Brain pericyte (primary cell): ENCODE measurements at places on chromosomes 11 and 22.

- no peak for DNase-seq
Observed at GRCh38 chr11:12792590-12792989, 118.4 kb downstream of the TEAD1 start.

GRCh38 chr11:19821412-19821875 lies 108.8 kb downstream of the NAV2 start:
- DNase-seq: no peak

GRCh38 chr11:117180661-117181585 lies 2.4 kb downstream of the SIDT2 start:
- peak; percentile 39 for DNase-seq

DNA sequence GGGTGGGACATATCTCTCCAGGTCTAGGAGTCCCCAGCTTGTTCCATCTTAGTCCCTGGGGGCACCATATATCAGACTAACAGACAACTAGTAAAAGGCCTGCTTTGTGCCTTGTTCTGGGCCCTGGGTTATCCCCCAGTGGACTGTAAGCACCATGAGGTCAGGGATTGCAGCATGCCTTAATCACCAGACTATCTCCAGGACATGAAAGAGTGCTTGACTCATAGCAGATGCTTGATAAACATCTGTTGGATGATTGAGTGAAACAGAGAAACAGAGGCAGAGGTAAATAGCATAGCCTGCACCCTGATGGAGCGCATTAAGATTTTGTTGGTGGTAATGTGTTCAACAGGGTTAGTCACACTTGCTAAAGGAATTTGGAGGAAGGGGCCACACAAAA lies 94.1 kb downstream of the MICAL2 start:
- DNase-seq: no peak

DNA sequence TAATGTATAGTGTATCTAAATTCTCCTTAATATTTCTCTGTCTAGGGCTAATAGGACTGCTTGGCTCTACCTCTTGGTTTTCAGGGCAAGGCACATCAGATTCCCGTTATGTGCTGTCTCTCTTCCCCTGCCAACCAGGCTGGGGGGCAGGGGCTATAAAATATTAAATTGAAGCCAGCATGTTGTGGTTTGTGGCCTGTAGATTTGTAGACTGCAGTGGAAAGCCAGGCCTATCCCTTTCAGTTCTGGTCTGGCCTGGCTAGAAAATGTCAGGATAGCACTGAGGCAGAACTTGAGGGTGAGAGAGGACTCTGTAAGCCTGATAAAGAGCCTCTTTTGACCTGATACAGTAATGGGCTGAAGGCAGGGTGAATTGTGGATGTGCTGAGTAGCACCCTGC lies 14.4 kb upstream of the GRK2 start:
- no peak for DNase-seq

DNA sequence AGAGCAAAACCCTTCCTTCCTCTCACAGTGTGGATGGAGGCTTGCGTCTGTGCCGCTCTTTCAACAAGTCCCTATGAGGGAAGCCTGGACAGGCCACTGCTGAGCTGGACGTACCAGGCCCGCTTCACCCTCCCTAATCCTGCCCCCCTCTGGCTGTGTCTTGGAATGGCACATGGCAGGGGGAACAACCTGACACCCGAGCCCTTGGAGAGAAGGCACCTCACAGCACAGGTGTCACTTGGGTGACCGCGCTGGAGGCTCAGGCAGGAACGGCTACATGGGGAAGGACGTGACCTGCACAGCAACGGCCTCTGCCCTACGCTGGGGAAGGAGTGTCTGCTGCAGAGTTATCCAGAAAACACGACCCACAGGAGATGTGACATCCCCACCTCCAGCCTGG lies 11.0 kb downstream of the CARS1 start:
- no peak for DNase-seq

GRCh38 chr11:11230802-11231562 lies 122.1 kb downstream of the CSNK2A3 start:
- peak; percentile 5 for DNase-seq

GRCh38 chr11:5004424-5005274 lies 10.0 kb downstream of the OR51L1 start:
- peak; percentile 6 for DNase-seq

DNA sequence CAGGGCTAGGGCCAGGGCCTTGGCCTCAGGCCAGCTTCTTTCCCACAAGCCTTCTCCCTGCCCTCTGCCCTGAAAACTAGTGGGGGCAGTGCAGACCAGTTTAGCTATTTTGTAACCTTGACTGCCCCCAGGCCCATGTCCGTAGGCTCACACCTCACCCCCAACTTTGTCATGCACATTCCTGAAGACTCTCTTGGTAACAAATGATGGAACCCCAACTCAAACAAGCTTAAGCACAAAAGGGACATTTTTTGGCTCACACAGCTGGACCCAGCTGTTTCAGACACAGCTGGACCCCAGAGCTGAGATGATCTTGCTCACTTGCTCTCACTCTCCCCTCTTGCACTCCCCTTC lies 46.6 kb downstream of the KCNQ1OT1 start:
- no peak for DNase-seq

DNA sequence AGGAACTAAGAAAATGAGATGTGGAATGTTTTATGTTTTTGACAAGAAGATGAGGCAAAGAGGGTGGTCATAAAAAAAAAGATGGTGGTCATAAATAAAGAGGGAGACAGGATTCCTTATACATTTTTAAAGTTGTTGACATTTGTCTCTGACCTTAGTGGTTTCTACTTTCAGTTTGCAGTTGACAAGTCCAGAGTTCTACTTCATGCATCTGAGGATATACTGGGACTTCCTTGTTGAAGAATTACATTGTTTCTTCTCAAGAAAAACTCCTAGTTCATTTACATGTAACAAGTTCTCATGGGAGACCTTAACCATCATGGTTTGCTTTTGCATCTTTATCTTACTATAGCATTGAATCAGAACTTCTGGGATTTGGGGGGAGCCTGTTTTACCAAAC lies 1.2 kb downstream of the OR6X1 start:
- no peak for DNase-seq
